ENCODE measurements at places on chromosomes 12 and 14.
A peak's percentile ranks its signal among the peaks of the same experiment; 100 is the strongest.

- DNase-seq: no peak
These were observed 890 bp downstream of the SPTLC2 start for GRCh38 chr14:77615361-77616132.

GRCh38 chr12:7450667-7451066 is 6.7 kb upstream of the CD163L1 start:
- DNase-seq: no peak

GRCh38 chr14:72701237-72701565 is 192.7 kb downstream of the DPF3 start:
- no peak for DNase-seq

DNA sequence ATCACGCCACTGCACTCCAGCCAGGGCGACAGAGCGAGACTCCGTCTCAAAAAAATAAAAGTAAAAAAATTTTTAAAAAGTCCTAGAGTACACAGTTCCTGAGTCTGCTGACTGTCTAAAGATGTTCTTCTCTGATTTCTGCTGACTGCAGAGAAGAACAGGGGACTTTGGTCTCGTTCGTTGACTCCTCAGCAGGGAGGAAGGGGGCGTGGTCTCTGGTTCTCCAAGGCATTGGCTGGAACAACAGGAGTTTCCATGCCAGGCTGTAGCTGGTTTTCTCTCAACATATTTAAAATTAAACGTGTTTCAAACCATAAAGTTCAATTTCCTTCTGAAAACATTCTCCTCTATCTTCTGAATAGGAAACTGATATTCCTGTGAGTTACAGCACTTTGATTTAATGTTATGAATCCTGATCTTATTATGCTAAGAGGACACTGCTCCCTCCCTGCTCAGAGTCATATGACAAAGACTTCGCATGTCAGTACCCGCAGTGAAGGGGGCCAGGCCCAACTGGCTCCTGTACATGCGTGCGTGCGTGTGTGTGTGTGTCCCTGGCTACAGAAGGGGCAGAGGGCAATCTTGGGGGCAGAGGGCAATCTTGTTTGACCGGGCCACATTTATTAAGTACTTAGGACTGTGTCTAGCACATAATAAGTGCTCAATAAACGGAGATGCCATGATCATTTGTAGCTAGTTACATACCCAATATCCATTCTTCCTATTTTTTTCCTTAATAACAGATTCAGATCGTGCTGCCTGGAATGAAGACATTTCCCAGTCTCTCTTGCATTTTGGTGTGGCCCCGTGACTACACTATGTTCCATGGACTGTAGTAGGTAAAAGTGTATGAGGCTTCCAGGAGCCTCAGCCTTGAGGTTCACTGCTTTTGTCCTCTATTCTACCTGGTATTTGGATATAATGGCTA is 16.5 kb upstream of the HNF1A start:
- DNase-seq: no peak

DNA sequence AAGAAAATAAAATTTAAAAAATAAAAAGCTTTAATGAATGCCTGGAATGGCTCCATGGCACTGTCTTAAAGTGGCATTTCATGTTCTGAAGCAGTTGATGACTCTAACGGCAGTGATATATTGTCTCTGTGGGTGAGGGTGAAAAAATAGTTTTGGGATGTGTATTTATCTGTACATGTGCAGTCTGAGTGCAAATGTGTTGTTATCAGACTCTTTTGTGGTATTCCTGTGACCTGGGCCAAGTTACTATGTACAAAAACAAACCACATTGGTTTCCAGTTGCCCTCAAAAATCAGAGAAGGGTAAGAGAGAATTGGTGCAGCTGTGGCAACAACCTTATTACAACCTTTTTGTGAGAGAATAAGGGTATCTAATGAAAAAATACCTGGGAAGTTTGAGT is 81.7 kb upstream of the CCDC91 start:
- DNase-seq: no peak

DNA sequence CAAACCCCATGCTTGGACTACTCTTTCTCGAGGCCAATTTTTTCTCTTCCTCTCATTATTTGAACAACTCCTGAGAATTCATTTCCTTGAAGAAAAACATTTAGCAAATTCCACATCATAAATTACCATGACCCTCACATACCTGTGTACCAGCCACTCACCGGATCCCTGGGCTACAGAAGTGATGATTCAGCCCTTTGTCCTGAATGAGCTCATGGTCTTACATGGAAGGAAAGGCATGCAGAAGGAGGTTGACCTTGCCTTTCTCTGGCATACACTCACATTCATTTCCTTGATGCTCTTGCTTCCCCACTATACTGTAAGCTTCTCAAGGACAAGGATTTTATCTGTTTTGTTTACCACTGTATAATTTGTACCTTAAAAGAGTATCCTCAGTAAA is 191.5 kb downstream of the SLC5A8 start:
- no peak for DNase-seq

- DNase-seq: no peak
These were observed 88.3 kb upstream of the MDM1 start for GRCh38 chr12:68420225-68421010.

GRCh38 chr12:93322784-93323183 is 54.9 kb upstream of the NUDT4 start:
- DNase-seq: no peak

GRCh38 chr12:46269429-46270241 is 792 bp upstream of the SLC38A1 start:
- peak; percentile 74 for DNase-seq

- DNase-seq: no peak
These were observed 300.4 kb downstream of the SNAPC1 start for GRCh38 chr14:62062645-62063044.

DNA sequence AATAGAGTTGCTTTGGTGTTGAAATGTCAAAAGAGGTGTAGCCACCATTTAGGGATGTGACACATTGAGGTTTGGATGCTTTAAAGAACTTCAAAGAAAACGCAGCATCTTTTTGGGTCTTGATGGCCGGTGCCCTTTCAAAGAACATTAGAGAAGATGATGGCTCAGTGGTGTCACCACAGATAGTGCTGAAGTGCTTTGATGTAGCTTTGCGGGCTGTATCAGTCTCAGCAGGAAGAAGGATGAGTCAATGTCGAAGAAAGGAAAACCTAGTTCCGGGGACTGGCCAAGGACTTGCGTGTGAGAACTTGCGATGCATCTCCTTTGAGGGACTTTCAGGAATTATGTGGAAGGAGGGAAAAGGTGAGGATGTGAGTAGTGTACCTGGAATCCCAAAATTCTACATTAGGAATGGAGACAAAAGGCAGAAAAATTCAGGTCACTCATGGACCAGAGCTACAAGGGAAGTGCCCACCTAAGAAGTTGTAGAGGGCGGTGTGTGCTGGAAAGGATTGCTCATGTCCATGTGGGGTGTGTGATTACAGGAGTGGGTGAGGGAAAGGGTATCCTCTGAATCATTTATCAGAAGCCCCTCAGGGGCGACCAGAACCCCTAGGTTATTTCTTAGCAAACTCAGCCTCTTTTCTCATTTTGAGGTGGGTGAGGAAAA is 39.7 kb upstream of the GZMB start:
- DNase-seq: no peak

- no peak for DNase-seq
These were observed 71.7 kb upstream of the ETV6 start for GRCh38 chr12:11577658-11578260.

- no peak for DNase-seq
These were observed 24.3 kb downstream of the HIF1A start for GRCh38 chr14:61719344-61720293.

- no peak for DNase-seq
These were observed 6.1 kb downstream of the MMP14 start for GRCh38 chr14:22842211-22843122.

- no peak for DNase-seq
These were observed 13.1 kb downstream of the GPR68 start for GRCh38 chr14:91231446-91231845.

DNA sequence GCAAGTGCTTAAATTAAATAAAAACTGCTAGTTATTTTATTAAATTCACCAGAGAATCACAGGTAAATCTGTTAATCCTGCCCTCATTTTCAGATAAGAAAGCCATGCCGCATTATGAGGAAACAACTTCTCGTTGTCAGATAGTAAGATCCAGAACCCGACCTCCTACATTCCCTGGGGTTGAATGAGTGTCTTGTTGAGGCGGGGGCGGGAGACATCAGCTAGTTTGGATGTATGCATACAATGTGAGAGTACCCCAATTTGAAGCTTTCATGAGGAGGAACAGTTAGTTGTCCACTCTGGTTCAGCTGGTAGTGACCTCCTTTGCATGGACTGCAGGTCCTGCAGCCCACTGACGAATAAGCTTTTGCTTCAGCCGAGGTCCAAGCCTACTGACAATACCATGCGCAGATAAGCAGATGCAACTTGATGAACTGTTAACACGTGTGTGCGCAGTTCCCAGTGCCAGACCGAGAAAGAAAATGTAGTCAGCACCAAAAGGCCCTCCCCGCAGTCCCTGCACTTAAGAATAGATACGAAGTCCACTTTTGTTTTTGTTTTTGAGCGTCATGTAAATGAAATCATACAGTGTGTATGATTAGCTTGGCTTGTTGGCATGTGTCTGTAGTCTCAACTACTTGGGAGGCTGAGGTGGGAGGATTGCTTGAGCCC is 34.9 kb downstream of the EVL start:
- DNase-seq: no peak

- no peak for DNase-seq
These were observed 1.6 kb downstream of the SCARB1 start for GRCh38 chr12:124861898-124862676.

DNA sequence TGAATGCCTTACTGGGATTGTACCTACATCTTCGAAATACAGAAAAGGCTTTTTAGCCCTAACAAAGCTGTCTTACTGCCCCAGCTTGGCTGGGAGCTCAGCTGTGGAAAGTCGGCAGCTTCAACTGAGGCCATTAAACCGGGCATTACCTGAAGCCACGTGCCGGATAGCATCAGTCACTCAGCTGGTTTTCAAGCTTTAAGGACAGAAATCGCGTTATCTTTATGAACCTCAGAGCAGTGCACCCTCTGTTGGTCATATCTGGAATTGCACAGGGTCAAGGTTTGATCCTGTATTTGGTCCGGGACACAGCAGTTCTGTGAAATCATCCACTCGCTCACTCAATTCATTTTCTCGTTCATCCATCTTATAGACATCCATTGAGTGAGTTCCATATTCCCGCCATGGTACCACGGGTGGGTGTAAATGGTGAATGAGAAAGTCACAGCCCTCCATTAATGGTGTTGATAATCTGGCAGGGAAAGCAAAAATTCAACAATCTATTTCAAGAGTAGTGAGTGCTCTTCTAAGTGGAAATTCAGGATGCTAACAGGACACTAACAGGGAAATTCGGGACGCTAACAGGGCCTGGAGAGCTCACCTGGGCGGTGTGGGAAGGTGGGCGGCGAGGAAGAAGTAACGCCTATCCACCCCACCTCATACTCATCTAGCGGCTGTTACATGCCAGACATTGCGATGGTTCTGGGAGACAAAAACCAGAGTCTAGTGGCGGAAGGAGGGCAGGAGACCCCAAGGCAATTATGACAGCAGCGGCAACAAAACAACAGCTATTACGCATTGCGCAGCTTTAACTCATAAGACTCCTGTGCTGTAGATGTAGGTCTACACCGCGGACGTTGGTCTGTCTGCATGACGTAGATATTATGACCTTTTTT is 60.6 kb upstream of the TCL1A start:
- DNase-seq: peak; percentile 81

- no peak for DNase-seq
These were observed 24.7 kb upstream of the SGPP1 start for GRCh38 chr14:63752449-63753169.

DNA sequence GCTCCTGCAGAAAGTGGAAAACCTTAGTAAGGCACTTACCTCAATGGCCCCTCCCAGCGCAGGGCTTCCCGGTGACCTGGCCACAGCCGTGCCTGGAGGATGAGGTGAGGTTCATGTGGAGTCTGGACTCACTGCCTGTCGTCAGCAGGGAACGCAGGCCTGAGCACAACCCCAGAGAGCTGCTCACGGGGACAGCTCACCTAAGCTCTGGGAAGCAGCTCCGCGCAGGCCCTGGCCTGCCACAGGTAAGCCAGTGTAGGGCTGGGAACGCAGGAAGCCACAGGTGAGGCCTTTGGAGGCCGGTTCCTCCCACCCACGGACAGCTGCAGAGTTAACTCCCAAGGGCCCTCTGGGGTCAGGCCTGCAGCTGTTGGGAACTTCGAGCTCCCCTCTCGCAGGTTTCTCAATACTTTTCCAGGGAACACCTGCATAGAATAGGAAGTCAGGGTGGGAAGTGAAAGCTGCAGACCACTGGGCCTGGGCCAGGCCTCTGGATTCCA is 32.7 kb downstream of the ANAPC7 start:
- DNase-seq: peak; percentile 54

DNA sequence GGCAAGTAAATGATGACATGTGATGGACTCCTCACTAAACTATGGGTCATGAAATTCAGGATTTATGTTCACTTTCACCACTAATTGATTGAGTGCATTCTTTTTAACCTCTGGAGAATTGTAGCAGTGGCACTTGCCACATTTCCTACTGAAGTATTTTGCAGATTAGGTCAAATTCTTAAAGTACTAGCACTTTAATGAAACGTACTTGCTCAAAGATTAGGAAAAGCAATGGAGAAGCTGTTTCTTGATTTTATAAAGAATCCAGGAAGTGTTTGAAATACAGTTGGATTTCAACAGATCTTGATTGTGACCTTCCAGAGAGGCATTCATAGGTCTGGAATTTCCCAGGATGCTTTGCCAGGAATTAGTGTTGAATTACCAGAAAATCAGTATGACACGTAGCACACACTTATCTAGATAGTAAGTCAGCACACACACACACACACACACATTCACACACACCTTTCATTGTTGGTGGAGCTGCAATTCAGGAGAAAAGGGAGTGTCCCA is 162.6 kb downstream of the MYRFL start:
- DNase-seq: no peak

DNA sequence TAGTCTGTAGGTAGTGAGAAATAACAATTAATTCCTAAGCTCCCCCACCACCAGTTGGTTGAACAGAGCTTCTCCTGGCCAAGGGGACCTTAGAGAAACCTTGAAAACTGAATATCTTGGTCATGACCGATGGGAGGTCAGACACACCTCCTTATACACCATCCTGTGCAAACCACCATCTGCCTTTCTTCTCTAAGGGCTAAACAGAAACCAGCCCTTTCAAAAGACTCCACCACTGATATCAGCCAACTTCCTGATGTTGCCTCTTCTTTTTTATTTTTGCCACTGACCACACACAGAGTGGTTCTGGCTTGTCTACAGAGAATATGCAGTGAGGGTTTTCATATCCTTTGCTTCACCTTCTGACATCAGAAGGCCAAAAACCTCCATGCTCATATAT is 977.7 kb upstream of the SEL1L start:
- DNase-seq: no peak
